ENCODE measurements at places on chromosomes 6 and 20.

GRCh38 chr6:52356017-52356416 lies 5.9 kb upstream of the PAQR8 start:
- DNase-seq = no peak

DNA sequence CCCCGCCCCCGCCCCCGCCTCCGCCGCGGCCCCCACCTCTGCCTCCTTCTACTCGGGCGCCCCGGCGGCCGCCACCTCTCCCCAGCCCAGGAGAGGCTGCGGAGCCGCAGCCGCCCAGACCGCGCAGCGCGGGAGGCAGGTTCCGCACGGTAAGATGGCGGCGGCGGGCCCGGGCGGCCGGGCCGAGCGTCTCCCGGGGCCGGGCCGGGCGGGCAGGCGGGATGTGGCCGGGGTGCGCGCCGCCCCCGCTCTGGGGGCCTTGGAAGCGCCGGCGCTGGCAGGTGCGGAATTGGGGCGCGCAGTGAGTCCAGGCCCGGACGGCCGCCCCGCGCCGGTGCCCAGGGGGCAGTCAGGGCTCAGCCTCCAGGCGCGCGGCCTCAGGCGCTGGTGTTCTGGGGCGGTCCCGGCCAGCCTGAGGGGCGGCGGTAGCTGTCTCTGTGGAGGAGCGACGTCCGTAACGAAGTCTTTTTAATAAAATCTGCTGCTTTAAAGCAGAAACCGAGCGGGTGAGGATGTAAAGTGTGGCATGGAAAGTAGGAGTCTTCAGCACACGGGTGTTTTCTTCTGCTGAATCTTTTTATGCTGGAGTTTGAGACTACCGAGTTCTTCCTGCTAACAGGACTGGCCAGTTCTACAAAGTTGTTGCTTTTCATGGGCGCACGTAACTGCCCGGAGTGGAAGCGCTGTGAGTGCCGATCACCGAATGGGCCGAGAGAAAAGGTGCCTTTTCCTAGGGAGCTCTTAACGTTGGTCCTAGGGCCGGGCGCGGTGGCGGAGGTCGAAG lies at the start of gene GID8:
Gene GID8 (plus strand): TSS at position 43 of the 784 bp plus-strand sequence. CDS start 3,356 bp downstream, outside the sequence.
- DNase-seq = no peak

GRCh38 chr6:164871783-164872182 lies 437.6 kb downstream of the C6orf118 start:
- DNase-seq = no peak

DNA sequence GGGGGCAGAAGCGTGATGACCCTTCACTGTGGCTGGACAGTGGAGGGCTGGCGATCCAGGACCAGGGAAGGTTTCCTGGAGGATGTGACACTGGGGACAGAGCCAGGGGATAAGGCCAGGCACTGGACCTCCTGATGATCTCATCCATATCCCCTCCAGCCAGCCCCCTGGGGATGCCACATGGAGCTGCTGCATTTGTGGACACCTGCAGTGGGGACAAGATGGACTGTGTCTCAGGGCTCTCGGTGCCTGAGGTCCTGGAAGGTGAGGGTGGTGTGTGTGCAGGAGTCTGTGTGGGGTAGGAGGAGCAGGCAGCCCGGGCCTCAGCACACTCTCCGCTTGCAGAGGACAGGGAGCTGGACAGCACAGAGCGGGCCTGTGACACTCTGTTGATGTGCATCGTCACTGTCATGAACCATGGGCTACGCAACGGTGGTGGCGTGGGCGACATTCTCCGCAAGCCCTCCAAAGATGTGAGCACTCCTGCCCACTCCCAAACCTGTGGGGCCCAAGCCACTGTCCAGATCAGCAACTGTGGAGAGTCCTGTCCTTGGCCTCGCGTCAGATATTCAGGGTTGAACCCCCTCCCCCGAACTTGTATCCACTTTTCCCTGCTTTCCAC lies 19.9 kb downstream of the UQCC2 start:
- DNase-seq = no peak

- DNase-seq = no peak
Measured at GRCh38 chr20:8318965-8319625, 187.0 kb downstream of the PLCB1 start.

GRCh38 chr6:53737746-53738145 lies 57.1 kb upstream of the LRRC1 start:
- no peak for DNase-seq

Measured in stimulated activated CD8-positive, alpha-beta memory T cell treated with anti-CD3 and anti-CD28 coated beads, Interleukin-15, amount 100 ng/mL, for 48 hours (primary cell).